ENCODE measurements at places on chromosomes 11 and 22.
A peak's percentile ranks its signal among the peaks of the same experiment; 100 is the strongest.

GRCh38 chr22:37765498-37765897 is 42.2 kb upstream of the GCAT start:
- DNase-seq: no peak

DNA sequence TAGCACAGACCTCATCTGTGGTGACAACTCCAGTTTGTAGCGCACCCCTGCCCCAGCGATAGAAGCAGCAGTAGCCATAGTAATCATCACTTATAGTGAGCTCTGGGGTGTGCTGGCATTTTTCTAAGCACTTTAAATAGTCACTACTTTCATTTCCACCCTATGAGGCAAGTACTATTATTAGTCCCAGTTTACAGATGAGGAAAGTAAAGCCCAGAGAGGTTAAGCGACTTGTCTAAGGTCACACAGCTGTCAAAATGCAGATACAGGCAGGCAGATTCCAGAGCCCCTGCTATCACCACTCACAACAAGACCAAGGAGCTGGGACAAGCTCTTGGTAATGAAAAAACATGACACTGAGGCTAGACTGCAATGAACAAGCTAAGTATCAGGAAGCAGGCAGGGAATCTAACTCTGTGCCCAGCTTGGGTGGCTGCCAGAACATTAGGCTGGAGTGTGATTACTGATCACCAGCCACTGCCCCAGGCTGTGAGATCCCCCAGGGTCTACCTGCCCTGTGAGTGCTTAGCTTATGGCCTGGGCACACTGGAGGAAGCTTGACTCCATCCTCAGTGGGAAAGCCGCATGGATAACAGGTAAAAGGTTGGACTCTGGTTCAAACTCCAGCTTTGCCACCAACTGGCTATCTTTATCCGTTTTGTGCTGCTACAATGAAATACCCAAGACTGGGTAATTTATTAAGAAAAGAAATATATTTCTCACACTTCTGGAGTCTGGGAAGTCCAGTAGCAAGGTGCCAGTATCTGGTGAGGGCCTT is 561.1 kb downstream of the MN1 start:
- DNase-seq: no peak

DNA sequence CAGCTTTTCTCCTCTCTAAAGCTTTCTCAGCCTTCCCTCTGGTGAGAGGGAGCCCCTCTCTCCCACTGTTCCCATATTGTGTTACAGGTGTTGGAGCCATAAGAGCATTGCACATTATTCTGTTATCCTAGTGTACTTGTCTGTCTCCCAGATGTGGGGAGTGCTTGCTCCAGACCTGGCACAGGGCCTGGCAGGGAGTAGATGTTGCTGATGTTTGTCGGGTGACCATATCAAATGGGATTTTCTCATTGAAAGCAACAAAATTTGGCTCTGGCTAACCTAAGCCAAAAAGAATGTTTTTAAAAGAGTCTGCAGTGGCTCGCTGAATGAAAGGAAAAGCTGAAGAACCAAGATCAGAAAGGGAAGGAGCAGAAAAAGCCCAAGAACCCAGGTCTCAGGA is 41.1 kb downstream of the CYB5R2 start:
- DNase-seq: no peak

DNA sequence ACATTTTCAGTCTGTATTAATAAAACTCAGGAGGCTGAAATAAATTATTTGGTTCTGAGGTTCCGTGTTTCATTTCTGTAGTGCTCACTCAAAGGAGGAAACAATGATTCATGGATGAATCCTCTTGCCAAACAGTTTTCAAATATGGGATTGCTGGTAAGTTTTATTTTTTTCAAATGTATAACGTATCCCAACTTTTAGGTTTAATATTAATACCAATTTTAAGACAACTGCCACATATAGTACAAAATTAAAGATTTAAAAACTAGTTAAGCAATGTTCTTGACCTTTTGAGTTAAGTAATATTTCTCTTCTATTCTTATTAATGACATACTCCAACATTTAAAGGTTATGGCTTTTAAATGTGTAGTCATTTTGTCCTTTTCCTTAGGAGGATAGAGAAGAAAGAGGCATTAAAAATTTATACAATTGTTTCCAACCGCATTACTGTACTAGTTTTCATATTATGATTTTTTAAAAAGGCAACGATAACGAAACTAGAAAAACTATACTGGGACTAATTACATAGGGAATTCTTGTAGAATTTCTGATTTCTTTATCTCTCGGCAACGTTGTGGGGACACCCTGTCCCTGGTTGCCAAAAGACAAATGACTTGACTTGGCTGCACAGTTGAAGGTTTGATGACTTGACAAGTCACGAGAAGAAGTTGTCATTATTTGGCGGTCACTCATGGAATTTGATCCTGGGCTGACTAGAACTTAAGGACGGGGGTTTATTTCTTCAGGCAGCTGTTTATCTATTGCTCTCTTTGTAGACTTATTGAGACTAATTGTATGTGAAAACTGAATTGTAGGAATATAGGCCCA is 69.1 kb upstream of the ADSL start:
- DNase-seq: no peak

DNA sequence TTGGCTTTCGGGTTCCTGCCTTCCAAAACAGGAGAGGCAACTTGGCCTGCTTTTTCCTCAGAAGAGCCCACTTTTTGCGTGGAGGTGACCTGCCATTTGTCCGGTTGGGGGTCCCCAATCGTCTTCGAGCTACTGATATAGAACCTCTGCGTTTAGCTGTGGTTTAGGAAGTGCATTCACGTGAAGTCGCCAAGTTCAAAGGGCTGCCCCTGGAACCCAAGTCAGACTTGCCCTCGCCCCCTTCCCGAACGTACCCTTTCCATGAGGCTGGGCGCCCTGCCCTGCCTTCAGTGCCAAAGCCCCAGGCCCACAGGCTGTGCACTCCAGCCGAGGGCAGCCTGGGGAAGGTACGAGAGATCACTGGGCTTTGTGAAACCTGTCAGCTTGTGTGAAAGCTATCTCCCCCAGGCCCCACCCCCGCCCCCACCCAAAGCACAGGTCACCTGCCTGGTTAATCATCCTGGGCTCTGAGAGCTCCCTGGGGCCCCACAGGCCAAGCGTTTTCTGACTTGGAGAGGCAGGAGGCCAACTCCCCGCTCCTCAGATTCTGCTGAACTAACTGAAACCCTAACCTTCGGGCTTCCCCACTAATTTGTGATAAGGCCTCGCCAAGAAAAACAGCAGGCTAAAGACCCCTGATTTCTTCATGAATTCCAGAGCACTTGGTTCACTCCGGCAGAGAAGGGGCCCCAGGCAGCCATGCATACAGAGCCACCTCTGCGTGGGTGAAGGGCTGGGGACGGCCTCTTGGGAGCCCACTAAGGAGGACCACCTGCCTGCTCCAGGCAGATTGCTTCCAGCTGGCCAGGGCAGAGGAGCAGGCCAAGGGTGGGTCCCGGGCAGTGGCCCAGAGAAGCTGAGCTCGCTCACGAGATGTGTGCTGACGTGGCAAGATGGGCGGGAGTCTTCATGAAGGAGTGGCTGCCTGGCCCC is 25.8 kb upstream of the KCNQ1OT1 start:
- DNase-seq: no peak

- DNase-seq: no peak
These were observed 81.2 kb downstream of the WNT11 start for GRCh38 chr11:76124905-76125770.

- peak; percentile 27 for DNase-seq
These were observed 151.0 kb upstream of the B3GAT1 start for GRCh38 chr11:134562941-134563471.

GRCh38 chr11:126700768-126701519 is 299.6 kb downstream of the KIRREL3 start:
- DNase-seq: no peak

DNA sequence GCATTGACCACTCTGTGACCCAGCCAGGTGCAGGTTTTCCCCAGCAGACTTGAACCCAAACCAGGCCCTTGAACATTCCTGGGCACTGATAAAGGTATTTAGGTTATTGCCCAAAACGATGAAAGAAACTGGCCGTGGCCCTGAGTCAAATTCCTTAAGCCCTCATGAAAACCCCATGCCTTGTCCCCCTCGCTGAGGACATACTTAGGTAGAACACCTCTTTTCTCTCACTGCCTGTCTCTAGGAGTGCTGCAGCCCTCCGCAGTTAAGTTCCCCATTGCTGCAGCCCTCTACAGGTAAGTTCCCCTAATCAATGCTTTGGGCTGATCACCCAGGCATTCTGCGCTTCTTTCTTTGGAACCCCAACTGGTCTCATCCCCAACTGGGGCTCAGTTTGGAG is 961.6 kb downstream of the TBC1D22A start:
- no peak for DNase-seq

DNA sequence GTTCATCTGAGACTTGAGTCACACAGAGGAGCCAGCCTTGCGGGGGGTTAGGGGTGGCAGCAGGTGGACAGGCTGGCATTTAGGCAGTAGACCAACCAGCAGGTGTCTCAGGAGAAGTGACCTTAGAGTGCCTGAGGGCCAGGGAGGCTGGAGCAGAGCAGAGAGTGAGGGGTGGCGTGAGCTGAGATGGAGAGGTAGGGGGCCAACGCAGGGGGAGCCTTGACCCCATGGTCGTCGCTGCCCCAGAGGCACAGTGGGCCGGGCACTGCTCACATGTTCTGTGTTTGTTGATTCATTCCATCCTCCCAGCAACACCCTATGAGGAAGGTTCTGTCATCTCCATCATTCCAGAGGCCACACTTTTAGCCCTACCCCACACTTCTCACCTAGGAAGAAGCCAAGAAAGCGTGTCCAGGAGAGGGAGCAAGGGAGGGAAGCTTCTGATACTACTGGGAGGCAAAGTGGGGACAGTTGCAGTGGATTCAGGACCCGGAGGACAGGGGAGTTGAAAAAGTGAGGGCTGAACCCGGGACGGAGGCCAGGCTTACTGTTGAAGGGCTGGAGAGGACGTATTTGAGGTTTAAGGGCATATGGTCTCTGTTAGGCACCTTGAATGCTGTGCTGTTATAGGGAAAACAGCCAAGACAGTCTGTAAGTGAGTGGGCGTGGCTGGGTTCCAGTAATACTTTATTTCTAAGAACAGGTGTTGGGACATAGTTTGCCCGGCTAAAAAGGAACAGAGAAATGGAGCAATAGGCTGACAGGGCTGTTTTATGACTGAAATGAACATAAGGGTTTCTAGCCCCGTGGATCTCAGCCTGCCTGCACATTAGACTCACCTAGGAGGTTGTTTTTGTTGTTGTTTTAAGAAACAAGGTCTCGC is 7.3 kb downstream of the SART1 start:
- DNase-seq: no peak

DNA sequence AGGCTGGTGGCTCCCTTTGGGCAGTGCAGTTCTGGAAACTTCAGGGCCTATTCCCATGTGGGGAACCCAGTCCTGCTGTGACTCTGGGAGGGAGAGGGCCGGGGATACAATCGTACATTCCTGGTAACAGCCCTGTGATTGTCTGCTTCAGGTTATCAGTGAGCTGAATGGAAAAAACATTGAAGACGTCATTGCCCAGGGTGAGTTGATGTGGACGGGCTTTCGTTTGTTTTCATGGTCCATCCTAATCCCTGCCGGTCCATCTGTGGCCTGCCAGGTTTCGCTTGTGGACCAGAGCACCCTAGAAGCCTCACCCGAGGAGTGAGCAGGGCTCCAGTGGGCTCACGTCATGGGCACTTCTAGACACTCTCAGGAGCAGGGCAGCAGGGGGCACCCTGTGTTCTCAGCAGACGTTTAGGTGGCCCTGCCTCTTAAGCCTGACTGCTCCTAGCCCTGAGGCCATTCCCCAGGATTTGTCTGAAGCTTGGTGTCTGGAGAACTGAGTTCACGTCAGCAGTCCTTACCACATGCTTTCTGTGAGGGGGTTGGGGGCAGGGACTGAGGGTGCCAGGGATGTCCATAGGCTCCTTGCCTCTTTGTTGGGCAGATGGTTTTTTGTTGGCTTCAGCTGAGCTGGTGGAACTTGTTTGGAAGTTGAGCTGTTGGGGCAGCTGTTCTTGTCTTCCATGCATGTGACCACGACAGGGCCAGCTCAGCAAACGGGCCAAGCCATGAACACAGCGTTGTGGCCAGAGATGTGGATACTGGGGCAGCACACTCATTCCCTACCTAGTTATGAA is 1.9 kb downstream of the RPLP2 start:
- DNase-seq: no peak

DNA sequence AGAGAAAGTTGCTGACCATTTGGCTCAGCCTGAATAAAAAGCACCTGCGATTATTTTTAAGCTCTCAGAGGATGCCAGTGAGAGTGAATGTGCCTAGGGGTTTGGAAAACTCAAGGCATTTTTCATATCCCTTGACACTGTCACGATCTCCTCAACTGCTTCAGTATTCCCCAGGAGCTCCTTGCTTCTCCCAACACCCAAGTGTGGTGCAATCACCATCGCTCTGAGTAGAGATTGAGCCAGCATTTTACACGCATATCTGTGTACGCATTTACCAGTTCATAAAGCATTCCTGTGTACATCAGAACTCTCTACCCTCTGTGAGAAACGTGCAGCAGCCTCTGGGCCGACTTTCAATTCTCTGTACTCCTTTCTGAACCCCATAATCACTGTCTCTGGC is 1.3 kb downstream of the SRRD start:
- DNase-seq: no peak

DNA sequence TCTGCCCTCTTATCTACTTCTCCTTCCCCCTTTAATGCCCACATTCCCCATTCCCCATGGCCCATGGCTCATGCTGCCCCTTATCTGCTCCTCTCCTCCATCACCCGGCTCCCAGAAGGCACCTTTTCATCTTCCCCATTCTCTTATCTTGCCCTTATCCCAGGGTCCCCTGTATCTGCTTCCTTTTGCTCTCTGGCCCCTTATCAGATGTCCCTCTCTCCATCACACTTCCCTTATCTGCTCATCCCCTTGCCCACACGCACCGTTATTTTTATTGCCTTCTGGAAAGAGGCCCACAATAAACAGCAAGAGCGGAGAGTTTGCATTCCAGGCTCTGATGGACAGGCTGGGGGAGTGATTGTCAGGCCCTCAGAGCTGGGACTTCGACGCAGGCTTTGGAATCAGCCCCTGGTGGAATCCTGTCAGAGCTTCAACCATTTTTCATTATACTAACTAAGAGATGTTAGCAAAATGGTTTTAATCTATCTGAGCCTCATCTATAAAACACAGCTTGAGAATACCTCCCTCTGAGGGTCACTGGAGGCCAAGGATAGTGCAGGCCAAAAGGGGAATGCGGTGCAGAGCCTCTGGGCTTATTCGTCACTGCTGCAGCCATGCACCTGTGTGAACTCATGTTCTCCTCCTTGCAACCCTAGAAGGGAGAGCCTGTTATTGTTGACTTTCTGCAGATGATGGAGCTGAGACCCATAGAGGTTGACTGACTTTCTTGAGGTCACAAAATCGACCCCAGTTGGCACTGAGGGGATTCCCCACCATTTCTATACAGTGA is 37.0 kb upstream of the LRRC55 start:
- no peak for DNase-seq

GRCh38 chr11:122173074-122173450 is 57.0 kb upstream of the BLID start:
- DNase-seq: no peak

DNA sequence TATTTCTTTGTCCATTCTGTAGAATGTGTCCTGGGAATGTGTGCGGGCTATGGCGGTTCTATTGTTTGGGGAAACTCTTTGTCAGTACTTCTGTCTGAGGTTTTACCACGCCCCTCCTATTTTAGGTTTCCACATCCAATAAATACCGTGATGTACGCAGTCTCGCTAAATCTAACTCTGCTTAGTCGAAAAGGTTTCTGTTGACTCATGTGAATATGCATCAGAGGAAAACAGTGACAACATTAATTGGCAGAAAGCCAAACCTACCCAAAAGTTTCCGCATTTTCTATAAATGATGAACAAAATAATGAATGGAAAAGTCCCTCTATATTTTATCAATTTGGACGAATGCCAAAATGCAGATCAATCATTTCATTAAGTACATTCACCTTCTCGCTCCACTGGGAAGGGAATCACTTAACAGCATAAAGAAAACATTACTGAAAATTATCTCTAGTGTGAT is 143.4 kb downstream of the MAML2 start:
- DNase-seq: no peak

Data from liver (tissue), 10 donors.